Stimulated activated CD4-positive, alpha-beta T cell treated with anti-CD3 and anti-CD28 coated beads, Interleukin-15, amount 100 ng/mL, for 48 hours (primary cell): ENCODE measurements at places on chromosomes 5 and 9.

- no peak for DNase-seq
Measured at GRCh38 chr5:13809921-13810320, 134.6 kb downstream of the DNAH5 start.

GRCh38 chr9:130493476-130493875, 48.7 kb downstream of the ASS1 start:
- DNase-seq = no peak

GRCh38 chr9:14522627-14523379, 170.4 kb downstream of the ZDHHC21 start:
- no peak for DNase-seq

DNA sequence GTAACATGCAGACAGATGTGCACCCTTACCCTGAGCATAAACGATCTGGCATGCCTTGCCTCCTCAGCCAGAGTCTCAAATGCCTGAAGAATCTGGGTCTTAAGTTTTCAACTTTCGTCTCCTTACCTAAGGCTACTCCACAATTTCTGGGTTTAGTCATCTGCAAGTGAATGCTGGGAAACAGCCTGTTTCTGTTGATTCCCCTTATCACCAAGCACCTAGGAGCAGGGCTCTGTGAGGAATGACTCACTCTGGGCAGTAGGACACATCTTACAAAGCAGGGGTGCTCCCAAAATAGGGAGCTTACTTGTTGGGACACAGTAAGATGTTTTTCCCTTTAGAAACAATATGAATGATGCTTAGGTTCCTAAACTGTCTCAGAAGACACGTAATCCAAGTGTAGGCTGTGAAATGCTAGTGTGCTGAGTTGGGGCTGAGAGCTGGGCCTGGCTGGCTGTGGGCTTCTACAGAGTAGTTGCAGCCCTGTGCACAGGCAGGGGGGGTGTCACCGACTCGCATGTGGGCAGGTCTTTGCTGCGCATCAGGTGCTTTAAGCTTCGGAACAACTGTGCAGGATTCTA, 58.0 kb downstream of the DAP start:
- DNase-seq = no peak

GRCh38 chr5:50595199-50595598, 71.2 kb upstream of the PARP8 start:
- no peak for DNase-seq

- no peak for DNase-seq
Measured at GRCh38 chr5:142807372-142807911, 37.3 kb downstream of the ARHGAP26 start.

DNA sequence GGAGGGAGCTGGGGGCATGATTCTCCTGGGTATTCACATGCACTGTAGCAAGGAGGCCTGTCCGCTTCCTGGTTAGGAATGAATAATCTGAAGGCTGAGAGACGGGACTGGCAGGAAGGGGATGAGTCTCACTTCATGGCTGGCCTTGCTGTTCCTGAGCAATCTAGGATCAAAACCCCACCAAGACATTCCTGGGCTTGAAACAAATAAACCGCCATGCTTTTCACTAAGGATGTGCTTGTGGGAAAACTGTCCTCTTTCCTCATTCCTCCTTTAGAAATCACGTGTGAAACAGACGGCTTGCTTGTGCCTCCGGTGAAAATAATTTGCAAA, 132.8 kb downstream of the MACROH2A1 start:
- no peak for DNase-seq

DNA sequence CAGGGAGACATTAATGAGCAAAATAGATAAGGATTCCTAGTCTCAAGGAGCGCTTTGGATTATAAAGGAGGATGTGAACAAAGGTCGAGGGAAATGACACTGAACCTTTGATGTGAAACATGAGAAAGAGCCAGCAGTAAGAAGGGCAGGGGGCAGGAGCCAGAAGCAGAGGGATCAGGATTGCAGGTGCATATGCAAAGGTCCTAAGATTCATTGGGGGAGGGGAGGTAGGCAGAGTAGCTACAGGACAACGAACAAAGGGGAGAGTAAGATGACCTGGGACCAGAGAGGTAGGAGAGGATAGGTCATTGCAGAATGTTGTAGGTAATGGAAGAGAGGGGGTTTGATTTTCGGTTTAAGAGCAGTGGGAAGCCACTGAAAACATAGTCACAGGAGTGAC, 129.2 kb upstream of the TRPM3 start:
- no peak for DNase-seq

DNA sequence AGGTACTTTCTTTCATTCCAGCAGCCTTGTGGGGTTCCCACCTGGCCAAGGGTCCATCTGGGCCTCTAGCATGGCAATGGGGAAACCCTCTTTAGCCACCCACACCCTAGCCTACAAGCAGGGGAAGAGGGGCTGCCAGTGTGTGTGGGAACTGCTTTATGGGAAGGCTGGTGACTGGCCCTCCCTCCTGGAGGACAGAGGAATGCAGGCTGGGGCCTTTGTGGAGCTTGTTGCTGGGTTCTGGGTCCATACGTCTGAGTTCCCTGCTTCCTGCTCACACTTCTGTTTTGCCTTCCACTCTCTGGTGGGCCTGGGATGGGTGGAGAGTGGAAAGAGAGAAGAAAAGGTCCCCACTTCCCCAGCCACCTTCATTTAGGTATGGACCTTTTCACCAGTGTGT, 14.9 kb upstream of the PITX1 start:
- no peak for DNase-seq

DNA sequence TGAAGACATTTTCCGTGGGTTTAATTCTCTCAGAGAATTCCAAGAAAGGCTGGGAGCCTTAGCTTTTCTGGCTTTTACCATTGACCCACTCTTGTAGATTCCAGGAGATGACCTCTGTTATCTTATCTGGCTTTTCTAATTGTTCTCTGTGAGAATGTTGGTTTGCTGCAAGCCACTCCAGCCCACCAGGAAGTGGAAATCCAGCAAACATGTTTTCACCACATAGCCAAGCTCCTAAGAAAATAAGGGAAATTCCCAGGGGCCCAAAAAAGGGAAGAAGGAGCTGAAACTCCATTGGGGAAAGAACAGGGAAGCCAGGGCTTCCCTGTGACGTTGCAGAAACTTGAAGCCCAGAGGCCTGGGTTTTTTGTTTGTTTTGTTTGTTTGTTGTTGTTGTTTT, 19.7 kb downstream of the GPR107 start:
- no peak for DNase-seq

- DNase-seq = no peak
Measured at GRCh38 chr5:33877449-33877848, 14.3 kb downstream of the ADAMTS12 start.

- DNase-seq = no peak
Measured at GRCh38 chr9:113542741-113543140, 79.2 kb downstream of the RGS3 start.

GRCh38 chr5:148467958-148468357, 84.2 kb downstream of the FBXO38 start:
- DNase-seq = no peak

DNA sequence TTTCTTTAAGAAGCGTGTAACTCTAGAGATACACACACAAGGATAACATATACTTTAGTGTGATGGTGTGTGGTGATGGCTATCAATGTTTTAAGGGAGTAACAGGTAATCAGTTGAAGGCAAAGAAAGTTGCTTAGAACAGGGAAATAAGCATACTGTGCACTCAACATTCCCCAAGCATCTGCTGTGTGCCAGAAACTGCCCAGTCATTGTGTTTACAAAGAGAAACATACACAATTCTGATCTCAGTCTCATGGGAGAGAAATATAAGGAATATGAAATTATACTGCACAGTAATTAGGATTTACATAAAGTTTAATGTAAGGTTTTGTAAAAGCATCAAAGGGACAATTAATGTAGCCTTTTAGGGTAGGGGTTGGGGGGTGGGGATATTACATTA, 224.1 kb upstream of the TYRP1 start:
- DNase-seq = no peak
